Frontal cortex (tissue), 4 donors: ENCODE measurements at places on chromosomes 1 and 21.

DNA sequence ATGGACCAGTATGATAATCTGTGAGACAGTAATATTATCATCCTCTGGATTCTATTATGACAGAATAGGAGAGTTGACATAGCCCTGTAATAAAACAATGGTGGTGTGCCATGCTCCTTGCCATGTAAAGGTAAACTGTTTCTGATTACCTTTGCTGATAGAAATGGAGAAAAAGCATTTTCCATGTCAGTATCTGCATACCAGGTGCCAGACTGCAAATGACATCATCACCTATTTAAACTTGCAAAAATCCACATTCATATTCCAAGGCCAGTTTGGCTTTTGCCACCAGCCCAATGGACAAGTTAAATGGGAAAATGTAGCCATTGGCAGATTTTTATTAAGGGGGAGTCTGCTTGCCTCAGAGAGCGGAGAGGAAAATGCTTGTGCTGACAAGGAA, 23.9 kb upstream of the ABCD3 start:
- DNase-seq, result no peak

- peak; percentile 52 for DNase-seq
Observed at GRCh38 chr1:15760520-15761211, 2.1 kb downstream of the FBLIM1 start.

DNA sequence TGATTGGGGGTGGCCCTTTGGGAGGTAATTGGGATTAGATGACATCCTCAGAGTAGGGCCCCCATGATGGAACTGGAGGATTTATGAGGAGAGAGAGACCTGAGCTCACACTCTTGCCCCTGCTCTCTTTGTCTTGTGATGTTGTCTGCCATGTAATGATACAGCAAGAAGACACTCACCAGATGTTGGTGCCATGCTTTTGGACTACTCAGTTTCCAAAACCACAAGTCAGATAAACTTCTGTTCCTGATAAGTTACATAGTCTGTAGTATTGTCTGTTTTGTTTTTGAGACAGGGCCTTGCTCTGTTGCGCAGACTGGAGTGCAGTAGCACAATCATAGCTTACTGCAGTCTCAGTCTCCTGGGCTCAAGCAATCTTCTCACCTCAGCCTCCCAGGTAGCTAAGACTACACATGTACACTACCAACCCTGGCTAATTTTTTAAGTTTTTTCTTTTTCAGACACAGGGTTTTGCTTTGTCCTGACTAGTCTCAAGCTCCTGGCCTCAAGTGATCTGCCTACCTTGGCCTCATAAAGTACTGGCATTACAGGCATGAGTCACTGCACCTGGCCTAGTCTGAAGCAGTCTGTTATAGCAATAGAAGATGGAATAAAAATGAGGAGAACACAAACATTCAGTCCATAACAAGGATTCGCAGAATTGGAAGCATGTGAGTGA, 115.0 kb upstream of the GALNT2 start:
- no peak for DNase-seq

DNA sequence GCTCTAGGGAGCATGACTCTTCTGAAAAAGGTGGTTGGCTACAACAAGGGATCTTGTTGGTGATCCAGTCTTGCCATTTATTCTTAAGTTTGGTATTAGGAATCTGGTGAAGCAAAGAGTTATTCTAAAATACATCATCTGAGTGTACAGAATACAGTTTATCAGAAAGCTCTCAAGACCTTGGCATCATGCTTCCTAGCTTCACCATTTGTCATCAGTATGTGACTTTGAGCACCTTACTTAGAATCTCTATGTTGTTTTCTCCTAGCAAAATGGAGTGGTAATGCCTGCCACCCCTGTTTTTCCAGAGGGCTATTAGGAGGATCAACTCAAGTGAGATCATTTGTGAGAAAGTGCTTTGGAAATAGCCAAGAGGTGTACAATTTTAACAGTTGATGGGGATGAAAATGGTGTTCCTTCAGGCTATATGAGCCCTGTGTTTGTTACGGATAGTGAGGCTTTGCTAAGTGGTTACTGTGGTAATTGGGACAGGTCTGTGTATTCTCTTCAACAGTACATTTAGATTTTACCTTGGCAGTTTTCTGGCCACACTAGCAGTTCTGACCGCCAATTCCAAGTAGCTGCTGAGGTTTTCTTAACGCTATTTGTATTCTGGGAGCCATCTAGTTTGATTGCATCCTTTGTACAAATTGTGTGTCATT, 120.5 kb downstream of the DISP1 start:
- no peak for DNase-seq

DNA sequence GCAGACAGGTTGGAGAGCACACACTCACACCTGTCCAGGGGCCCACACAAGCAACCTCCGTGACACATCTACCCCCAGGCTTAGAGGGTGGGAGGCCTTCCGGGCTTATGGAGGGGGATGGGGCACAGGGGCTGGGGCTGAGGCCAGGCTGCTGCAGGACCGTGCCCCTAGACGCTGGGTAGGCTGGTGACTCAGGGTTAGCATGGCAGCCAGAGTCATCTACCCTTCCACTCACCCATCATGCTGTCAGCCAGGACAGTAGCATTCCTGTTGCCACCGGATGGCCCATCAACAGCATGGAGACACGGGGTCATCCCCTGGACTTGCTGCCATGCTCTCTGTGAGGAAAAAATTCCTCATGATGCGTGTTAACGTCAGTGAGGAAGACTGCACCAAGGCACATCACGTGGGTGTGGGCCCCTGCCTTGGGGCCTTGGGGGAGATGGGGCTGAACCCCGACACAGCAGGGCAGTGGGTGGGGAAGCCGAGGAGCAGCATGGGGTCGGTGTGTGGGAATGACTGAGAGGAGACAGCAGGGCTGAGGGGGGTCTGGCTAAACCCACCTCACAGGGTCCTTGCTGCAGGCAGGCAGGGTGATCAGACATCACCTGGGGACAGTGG, 52.8 kb downstream of the WNT9A start:
- DNase-seq, result no peak

DNA sequence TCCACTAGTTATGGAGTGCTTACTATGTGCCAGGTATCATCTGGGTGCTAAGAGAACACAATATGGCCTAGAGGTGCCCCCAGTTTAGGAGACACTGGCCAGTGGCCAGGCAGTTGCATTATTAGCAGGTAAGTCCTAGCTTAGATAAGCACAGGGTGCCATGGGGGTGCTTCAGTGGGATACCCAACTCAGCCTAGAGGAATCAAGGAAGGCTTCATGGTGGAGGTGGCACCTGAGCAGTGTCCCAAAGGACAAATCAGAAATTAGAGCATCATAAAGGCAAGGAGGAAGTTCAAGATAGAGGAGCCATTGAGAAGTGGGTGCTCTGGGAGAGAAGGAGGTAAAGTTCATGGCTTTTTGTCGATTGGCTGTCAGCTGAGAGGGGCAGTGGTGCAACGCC, 31.9 kb upstream of the PKP1 start:
- DNase-seq, result no peak

GRCh38 chr1:207579436-207579799, 65.5 kb upstream of the CR1L start:
- DNase-seq, result no peak

DNA sequence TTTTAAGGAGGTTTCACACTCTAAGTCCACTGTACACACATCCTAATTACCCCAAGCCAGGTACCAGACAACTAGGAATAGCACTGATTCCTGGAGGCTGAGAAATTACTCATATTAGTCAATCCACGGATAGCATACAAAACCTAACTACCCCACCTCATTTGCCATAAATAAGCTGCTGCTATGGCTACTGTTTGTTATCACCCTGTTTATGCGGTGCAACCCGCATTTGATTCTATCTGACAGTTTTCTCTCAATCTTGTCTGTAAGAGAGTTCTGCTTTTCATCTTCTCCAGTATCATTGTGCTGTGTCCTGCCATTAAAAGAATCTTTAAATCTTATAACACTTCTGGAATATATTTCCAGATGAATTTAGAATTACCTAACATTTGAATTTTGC, 1496.5 kb downstream of the PLA2G4A start:
- no peak for DNase-seq

DNA sequence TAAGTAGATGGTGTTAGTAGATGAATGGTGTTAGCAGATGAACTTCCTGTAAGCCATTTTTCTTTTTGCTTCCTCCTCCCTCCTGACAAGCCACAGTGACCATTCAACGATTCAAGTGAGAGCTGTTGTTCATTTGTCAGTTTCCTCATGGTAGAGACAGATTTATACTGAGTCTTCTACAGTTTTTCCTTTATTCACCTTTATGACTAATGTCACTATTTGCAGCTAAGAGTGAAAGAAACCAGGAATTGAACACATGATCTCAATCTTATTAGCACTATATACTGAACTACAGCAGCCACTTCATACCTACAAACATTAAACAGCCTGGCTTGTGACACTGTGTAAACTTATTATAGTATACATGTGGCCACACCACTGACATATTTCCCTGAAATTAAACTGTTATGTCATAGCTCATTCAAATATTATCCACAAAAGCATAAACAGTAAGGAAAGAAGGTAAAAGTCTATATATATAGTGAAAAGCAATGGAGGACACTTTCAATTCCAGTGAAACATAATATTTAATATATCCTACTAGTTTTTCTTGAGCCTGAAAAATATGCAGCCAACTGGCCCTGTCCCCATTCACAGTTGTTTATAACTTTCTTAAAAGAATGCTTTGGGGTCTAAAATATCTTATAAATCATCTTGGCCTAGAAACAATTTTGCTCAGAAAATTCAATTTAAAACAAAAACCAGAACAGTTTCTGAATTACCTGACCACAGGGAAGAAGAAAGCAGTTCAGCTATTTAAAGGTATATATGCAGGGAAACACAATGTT, 566.9 kb upstream of the ZRANB2 start:
- no peak for DNase-seq

DNA sequence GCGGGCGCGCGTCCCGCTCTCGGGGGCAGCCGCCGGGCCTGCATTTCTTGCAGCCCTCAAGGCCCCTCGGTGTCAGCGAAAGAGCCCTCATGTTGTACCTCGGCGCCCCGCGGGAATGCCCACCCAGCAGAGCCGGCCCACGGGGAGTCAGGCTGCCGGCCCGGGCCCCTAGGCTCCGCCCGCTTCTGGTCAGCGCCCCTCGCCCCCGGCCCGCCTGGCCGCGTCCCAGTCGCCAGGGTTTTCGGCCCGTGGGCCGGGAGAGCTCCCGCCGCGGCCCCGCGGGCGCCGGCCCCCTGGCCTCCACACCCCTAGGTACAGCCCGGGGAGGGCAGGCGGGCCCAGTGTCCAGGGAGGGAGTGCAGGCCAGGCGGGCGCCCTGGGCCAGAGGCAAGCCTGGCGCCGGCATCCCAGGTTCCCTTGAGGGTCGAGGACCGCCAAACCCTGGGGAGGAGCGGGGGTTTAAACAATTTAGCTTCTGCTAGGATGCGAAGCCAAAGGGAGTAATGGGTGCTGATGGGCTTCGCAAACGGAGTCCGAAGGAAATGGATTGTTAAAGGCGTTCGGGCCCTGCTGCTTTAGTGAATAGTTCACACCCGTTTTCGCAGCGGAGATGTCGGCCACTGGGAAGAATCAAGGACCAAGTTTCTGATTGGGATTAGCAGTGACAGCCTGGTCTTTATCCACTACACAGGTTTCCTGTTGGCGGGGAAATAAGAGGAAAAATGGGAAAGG, 486 bp upstream of the KCNA3 start:
- no peak for DNase-seq

GRCh38 chr1:98045767-98046641, 125.2 kb upstream of the DPYD start:
- no peak for DNase-seq

DNA sequence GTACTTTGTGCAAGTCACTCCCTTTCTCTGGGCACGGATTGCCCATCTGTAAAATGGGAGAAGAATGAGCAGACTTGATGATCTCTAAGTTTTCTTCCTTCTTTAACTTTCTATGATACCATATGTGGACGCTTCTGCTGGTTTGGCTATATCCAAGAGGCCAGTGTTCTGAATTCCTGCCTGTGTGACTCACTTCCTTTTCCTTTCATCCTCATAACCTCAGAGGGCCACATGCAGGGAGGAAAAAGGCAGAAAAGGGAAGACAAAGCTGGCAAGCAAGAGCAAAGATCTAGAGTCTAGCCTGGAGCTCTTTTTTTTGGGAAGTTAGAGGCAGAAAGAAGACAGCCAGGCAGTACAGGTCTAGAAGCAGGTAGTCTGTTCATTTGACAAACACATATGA, 151.2 kb downstream of the OMA1 start:
- DNase-seq, result no peak
